ENCODE measurements at places on chromosomes 12 and 14. TPM values are rescaled to one million over a fixed set of nuclear protein-coding genes. Genes with fewer than 3 reads are reported as not detected.

Gene ESRRB
- polyA plus RNA-seq = not detected

DNA sequence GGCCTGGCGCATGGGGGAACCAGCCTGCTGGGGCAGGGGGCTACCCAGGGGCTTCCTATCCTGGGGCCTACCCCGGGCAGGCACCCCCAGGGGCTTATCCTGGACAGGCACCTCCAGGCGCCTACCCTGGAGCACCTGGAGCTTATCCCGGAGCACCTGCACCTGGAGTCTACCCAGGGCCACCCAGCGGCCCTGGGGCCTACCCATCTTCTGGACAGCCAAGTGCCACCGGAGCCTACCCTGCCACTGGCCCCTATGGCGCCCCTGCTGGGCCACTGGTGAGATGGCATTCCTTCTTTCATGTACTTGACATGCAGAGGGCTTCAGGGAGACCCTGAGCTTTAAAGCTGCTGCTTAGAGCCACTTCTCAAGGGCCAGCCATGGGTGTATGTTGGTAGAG lies 9.0 kb downstream of the LGALS3 start:
- peaks cover 96% of the 10 kb centered on the region for H3K36me3 ChIP-seq
- H3K27me3 ChIP-seq = no peaks in the 10 kb centered on the region
- H3K4me1 ChIP-seq = peaks cover 21% of the 10 kb centered on the region
- H3K4me3 ChIP-seq = no peak overlapping the region

DNA sequence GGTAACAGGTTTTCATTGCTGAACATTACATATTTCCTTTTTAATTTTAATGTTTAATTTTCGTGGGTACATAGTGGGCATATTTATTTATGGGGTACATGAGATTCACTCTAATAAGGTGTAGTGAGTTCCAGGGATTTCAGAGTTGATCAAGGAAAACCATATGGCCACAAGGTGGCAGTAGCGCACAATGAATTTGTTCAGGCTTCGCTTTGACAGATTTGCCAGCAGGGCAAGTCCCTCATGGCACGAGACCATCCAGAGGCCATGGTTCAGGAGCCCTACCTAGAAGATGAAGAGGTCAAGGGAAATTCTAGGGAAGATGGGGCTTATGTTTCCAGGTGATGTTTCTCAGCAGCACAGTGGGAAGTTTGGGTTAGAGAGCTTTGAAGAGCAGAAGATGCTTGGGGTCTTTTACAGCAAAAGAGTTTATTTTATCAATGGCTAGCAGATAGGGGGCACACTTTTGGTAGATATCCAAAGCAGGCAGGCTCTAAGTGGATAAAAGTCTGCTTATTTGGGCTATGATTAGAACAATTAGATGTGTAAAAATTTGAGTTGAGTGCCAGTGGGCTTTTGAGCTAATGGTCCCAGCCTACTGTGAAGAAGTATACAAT lies 1004.4 kb downstream of the AACS start:
- H3K4me3 ChIP-seq = no peak overlapping the region
- no peak for DNase-seq
- no peak overlapping the region for H3K27ac ChIP-seq
- H3K4me1 ChIP-seq = no peaks in the 10 kb centered on the region
- no peaks in the 10 kb centered on the region for H3K36me3 ChIP-seq
- H3K27me3 ChIP-seq = no peaks in the 10 kb centered on the region

DNA sequence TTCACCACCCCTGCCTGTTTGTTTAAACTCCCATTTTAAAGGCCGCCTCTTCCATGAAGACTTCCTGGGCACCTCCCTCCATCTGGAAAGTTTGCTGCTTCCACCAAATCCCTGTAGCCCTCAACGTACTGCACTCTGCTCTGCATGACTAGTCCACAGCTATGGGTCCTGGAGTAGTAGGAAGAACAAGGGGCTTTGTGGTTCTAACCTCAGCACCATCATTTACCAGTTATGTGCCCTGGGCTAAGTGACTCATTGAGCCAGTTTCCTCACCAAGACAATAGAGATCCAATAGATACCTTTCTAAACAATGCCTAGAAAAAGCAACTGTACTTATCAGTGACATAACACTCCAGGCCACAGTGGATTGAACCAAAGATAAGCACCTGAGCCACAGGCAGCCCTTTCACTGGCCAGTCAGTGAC lies 8.5 kb upstream of the LTBP2 start:
- H3K27ac ChIP-seq = no peak overlapping the region
- no peaks in the 10 kb centered on the region for H3K36me3 ChIP-seq
- DNase-seq = no peak
- H3K27me3 ChIP-seq = no peaks in the 10 kb centered on the region

DNA sequence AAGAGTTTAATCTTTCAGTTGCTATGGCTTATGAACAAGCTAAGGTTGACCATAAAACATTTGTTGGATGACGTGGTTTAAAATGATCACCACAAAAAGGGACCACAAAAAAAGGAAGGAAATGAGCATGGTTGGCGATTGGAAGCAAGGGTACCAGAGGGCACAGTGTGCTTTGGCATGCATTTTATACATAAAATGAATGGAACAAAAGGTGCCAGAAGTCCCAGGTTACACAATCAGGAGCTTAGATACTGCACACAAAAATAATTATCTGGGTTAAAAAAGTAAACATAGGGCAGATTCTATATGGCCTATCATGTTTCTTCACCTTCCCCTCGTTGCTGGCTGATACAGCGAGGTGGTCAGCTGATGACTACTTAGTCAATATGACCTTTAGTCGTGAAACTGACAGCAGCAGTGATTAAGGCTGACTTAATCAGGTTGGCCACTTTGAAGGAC lies 50.7 kb downstream of the ZC3H14 start:
- H3K4me3 ChIP-seq = no peak overlapping the region
- DNase-seq = no peak
- no peak overlapping the region for H3K27ac ChIP-seq
- H3K4me1 ChIP-seq = peaks cover 6% of the 10 kb centered on the region
- H3K27me3 ChIP-seq = no peaks in the 10 kb centered on the region

DNA sequence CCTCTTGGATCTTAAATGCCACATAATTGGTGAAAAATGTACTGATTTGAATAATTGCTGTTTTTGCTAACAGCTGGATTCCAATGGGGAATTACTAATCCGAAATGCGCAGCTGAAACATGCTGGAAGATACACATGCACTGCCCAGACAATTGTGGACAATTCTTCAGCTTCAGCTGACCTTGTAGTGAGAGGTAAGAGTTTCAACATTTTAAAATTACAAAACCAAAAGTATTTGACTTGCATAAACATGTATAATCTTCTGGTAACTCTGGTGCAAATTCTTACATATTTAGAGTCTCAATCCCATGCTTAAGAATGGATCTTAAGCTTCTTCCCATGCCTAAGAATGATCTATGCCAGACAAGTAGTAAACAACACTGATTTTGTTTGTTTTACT lies 229.1 kb upstream of the PDZRN4 start:
- no peaks in the 10 kb centered on the region for H3K36me3 ChIP-seq
- no peak overlapping the region for H3K4me3 ChIP-seq
- no peak overlapping the region for H3K27ac ChIP-seq
- H3K27me3 ChIP-seq = no peaks in the 10 kb centered on the region
- DNase-seq = no peak
- H3K4me1 ChIP-seq = no peaks in the 10 kb centered on the region

GRCh38 chr12:125208942-125209341 lies 143.7 kb downstream of the AACS start:
- no peaks in the 10 kb centered on the region for H3K4me1 ChIP-seq
- H3K27ac ChIP-seq = no peak overlapping the region
- H3K27me3 ChIP-seq = no peaks in the 10 kb centered on the region

Gene PIK3C2G
- not detected for polyA plus RNA-seq

DNA sequence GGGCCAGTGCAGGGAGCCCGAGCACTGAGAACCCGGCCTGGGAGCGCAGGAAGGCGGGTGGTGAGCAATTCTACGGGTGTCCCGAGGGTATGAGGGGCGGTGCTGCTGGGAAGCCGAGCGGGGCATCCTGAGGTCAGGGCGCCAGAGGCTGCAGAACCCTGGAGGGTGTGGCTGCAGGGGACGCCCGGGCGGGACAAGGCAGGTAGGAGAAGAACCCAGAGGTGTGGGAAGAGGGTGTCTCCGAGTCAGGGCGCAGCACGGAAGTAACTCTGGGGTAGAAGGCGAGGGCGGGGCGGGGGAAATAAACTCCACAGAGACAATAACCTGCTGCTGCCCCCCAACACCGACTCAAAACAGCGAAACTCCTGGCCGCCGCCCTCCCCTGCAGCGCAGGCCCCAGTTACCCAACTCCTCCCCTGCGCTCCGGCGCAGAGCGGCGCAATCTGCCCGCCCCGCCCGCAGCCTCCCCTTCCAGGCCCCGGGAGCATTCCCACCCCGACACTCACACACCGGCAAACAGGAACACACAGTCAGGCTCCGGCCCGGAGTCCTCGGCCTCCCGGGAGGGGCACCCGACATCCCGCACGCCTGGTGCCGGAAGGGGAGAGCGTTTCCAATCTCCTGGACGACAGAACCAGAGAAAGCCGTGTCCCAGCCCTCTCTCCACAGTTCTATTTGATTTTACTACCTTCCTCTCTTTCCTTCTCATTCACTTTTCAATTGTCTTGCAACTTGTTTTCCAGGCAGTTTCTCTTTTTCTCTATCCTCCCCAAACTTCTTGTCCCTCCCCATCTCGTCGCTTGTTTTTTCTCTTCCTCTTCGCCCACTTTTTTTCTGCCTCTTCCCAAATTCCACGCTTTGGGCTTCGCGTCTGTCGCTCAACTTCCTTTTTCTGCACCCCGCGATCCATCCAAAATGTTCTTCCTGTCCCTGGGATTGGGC lies 2.4 kb downstream of the HRK start:
- no peaks in the 10 kb centered on the region for H3K36me3 ChIP-seq
- H3K4me1 ChIP-seq = peaks cover 30% of the 10 kb centered on the region
- no peak for DNase-seq
- H3K4me3 ChIP-seq = no peak overlapping the region
- H3K27me3 ChIP-seq = peaks cover 77% of the 10 kb centered on the region

- DNase-seq = peak; percentile 65
- H3K27me3 ChIP-seq = no peaks in the 10 kb centered on the region
- no peaks in the 10 kb centered on the region for H3K36me3 ChIP-seq
- H3K27ac ChIP-seq = no peak overlapping the region
Measured at GRCh38 chr12:51335931-51336330, 10.5 kb downstream of the CELA1 start.

Gene SLCO1C1
- not detected for polyA plus RNA-seq

DNA sequence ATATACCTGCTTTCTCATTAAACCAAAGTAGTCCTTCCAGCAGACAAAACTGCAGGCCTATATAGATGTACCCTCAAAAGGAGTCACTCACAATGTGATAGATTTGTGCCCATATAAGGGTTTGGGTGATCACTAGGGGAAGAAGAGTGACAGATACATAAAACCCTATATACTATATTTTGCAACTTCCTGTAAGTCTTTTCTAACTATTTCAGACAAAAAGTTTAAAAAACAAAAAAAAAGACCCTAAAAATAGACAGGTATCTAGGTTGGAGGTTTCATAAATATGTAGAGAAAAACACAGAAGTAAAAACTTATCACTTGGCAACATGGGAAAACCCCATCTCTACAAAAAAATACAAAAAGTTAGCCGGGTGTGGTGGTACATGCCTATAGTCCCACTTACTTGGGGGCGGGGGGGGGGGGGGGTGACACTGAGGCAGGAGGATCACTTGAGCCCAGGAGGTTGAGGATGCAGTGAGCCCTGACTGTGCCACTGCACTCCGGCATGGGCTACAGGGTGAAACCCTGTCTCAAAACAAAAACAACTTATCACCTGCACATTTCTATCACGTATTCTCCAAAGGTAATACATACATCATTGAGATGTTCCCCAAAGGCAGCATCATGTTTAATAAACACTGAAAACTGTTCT lies 2.9 kb downstream of the VCPKMT start:
- H3K4me1 ChIP-seq = peaks cover 15% of the 10 kb centered on the region
- DNase-seq = no peak
- no peak overlapping the region for H3K4me3 ChIP-seq
- peaks cover 53% of the 10 kb centered on the region for H3K36me3 ChIP-seq
- no peaks in the 10 kb centered on the region for H3K27me3 ChIP-seq

Measured in CD14-positive monocyte (primary cell).